HCT116 (cell line): ENCODE measurements at places on chromosomes 1 and 21. TPM values are rescaled to one million over a fixed set of nuclear protein-coding genes. Genes with fewer than 3 reads are reported as not detected.
A peak's percentile ranks its signal among the peaks of the same experiment; 100 is the strongest.

The SPATA45 gene
- not detected for total RNA-seq

- no peaks in the 10 kb centered on the region for H3K36me3 ChIP-seq
- H3K4me1 ChIP-seq = no peaks in the 10 kb centered on the region
- DNase-seq = no peak
These were observed 1.0 kb upstream of the HJV start for GRCh38 chr1:146022403-146023127.

GRCh38 chr1:239112101-239112935, 274.1 kb upstream of the CHRM3 start:
- DNase-seq = no peak
- H3K4me3 ChIP-seq = no peak overlapping the region
- no peak overlapping the region for H3K27ac ChIP-seq
- no peaks in the 10 kb centered on the region for H3K27me3 ChIP-seq

- H3K27me3 ChIP-seq = no peaks in the 10 kb centered on the region
- DNase-seq = no peak
- peaks cover 31% of the 10 kb centered on the region for H3K4me1 ChIP-seq
These were observed 3.2 kb upstream of the TMEM63A start for GRCh38 chr1:225885336-225885735.

DNA sequence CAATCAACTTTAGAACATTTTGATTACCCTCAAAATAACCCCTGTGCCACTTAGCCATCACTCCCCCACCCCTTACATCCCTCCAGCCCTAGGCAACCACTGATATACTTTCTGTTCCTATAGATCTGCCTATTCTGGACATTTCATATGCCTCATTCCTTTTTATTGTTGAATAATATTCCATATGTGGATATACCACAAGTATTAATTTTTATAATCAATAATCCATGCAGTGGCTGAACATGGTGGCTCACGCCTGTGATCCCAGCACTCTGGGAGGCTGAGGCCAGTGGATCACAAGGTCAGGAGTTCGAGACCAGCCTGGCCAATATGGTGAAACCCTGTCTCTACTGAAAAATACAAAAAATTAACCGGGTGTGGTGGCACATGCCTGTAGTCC, 20.1 kb upstream of the MED18 start:
- no peak overlapping the region for H3K27ac ChIP-seq
- H3K27me3 ChIP-seq = no peaks in the 10 kb centered on the region
- DNase-seq = no peak
- no peak overlapping the region for H3K4me3 ChIP-seq
- peaks cover 8% of the 10 kb centered on the region for H3K4me1 ChIP-seq

GRCh38 chr1:94772230-94772641, 47.9 kb upstream of the SLC44A3 start:
- H3K4me1 ChIP-seq = peaks cover 35% of the 10 kb centered on the region
- no peaks in the 10 kb centered on the region for H3K27me3 ChIP-seq
- no peak overlapping the region for H3K4me3 ChIP-seq
- H3K27ac ChIP-seq = no peak overlapping the region
- no peaks in the 10 kb centered on the region for H3K36me3 ChIP-seq

DNA sequence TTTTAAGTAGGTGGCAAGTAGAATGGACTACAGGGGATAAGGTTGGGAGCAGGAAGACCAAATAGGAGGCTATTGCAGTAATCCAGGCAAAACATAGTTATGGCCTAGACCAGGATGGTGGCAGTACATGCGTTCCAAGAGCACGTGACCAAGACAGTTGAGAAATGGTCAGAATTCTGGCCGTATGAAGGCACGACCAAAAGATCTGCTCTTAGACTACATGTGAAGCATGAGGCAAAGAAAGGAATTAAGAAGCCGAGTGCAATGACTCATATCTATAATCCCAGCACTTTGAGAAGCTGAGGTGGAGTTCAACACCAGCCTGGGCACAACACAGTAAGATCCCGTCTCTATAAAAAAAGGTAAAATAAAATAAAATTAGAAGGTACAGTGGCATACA, 71.3 kb downstream of the LUZP1 start:
- no peak for DNase-seq
- H3K4me1 ChIP-seq = peaks cover 20% of the 10 kb centered on the region
- H3K27ac ChIP-seq = no peak overlapping the region
- H3K27me3 ChIP-seq = no peaks in the 10 kb centered on the region
- H3K36me3 ChIP-seq = peaks cover 3% of the 10 kb centered on the region; the same call in 1 of the 2 replicates
- no peak overlapping the region for H3K4me3 ChIP-seq

The RNU1-1 gene
- 1,685 TPM for total RNA-seq

DNA sequence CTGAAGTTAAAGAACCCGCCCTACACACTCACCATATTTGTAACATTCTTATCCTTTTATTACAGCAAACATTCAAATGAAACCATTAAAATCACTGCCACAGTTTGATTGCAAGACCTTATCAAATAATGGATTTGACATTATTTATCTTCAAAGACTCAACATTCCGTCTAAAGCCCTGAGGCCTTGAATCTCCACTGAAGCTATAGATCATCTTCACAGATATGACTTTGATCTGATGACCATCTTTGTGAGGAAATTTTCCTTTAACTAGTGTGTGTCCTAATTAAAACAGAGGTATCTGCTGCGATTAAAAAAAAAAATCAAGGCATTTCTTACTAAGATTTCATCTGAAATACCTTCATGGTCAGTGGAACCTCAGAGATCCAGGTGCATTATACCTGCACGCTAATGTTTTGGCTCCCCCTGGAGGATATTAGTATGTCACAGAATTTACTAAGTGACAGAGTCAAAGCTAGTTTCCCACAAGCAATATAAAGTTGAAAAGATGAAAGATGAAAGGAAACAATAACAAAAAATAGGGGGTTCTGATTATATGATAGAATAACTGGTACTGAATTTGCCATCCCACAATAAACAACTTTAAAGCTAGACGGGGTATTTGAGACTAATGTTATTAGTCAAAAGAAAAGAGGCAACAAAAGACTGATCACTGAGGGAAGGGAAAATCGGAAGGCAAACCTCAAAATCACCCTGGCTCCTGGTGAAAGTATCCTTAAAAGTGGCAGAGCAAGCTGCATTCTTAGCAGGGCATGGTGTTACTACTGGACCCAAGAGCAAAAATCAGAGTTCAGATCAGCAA, 923.4 kb downstream of the NCAM2 start:
- no peaks in the 10 kb centered on the region for H3K36me3 ChIP-seq
- no peak for DNase-seq
- no peaks in the 10 kb centered on the region for H3K4me1 ChIP-seq
- H3K27me3 ChIP-seq = no peaks in the 10 kb centered on the region
- H3K4me3 ChIP-seq = no peak overlapping the region

- no peaks in the 10 kb centered on the region for H3K27me3 ChIP-seq
- H3K27ac ChIP-seq = no peak overlapping the region
- no peaks in the 10 kb centered on the region for H3K36me3 ChIP-seq
- no peak overlapping the region for H3K4me3 ChIP-seq
- DNase-seq = no peak
- peaks cover 7% of the 10 kb centered on the region; the same call in 1 of the 2 replicates for H3K4me1 ChIP-seq
These were observed 14.9 kb upstream of the SLAMF9 start for GRCh38 chr1:159968901-159969300.

The MFAP2 gene
- total RNA-seq = 63.1 TPM

The CYP4Z1 gene
- not detected for total RNA-seq

GRCh38 chr1:37171691-37172090, 137.4 kb upstream of the GRIK3 start:
- H3K27me3 ChIP-seq = peaks cover 72% of the 10 kb centered on the region
- H3K4me1 ChIP-seq = no peaks in the 10 kb centered on the region
- no peaks in the 10 kb centered on the region for H3K36me3 ChIP-seq
- no peak overlapping the region for H3K4me3 ChIP-seq

The SYTL1 gene
- 75.9 TPM for total RNA-seq

GRCh38 chr1:119477710-119478109, 29.3 kb upstream of the HSD3B1 start:
- no peak for DNase-seq
- H3K4me1 ChIP-seq = peaks cover 4% of the 10 kb centered on the region; the same call in 1 of the 2 replicates
- no peaks in the 10 kb centered on the region for H3K36me3 ChIP-seq

DNA sequence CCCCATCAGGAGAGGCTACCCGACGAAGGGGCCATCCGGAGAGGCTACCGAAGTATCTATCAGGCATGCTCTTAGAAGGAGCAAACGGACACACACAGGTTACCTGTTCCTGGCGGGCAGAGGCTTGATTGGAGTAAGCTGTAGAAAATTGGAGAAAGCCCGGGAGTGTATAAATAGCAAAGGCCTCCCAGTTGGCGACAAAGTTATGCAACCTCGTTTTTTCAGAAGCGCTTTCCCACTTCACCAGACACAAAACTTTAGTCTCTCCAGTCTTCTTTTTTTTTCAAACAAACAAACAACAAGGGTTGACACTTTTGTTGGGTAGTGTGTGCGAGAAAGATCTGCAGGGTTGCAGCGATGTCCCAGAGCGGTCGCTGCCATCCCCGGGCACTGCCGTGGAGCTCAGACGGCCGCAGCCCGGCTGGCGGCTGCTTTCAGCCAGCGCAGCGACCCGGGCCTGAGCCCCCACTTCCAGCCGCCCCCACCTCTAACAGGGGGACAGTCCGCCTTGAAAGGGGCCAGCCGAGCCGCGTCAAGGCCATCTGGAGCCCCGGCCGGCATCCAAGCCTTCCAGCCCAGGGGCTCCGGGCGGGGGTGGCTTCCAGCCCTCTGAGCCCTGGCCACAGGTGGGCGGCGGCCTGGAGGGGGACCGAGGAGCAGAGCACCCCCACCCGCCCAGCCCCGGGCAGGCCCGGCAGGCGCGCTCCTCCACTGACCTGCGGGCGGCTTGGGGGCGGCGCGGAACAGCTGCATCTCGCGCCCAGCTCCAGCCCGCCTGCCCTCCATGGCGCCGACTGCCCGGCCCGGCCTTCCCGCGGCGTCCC, 616 bp downstream of the MCOLN3 start:
- H3K36me3 ChIP-seq = no peaks in the 10 kb centered on the region
- peaks cover 12% of the 10 kb centered on the region; the same call in 1 of the 2 replicates for H3K4me1 ChIP-seq
- H3K27me3 ChIP-seq = no peaks in the 10 kb centered on the region
- peak overlapping the region; percentile 82 for H3K4me3 ChIP-seq
- DNase-seq = no peak
- H3K27ac ChIP-seq = peak overlapping the region; percentile 60

GRCh38 chr1:65431111-65431705, 10.7 kb downstream of the LEPR start:
- no peak for DNase-seq
- H3K27ac ChIP-seq = no peak overlapping the region
- H3K27me3 ChIP-seq = no peaks in the 10 kb centered on the region
- H3K36me3 ChIP-seq = peaks cover 3% of the 10 kb centered on the region
- H3K4me3 ChIP-seq = no peak overlapping the region
- H3K4me1 ChIP-seq = peaks cover 16% of the 10 kb centered on the region

GRCh38 chr1:206850401-206850800, 15.0 kb upstream of the IL20 start:
- no peak overlapping the region for H3K4me3 ChIP-seq
- no peak for DNase-seq
- H3K27ac ChIP-seq = no peak overlapping the region
- H3K36me3 ChIP-seq = no peaks in the 10 kb centered on the region

DNA sequence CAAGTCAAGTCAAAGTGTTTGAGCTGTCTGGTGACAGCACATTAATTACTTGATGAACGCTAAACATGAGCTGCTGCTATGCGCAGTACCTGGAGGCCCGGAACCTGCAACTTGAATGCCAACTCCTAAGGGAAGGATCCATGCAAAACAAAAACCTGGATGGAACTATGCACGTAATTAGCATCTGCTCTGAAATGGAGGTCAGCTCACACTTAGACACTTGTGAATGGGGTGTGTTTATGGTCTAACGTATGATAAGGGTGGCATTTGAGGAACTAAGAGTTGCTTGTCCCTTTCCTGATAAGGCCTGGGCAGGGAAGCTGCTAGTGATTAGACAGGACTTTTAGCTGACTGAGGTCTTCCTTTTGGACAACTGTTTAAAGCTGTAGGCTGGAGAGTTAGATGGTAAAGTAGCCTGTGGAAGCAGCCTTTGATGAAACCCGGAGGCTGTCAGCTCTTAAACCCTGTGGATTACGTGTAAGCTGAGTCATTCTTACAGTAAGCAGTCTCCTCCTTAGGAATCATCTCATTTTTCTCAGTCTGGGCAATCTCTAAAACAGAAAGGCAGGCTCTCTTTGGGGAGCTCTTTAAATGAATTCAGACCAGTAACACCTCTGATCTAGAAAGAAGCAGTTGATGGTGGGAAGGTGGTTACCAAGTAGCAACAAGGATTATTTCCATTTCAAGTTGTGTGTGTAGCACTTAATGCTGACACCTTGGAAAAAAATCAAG, 6.8 kb downstream of the TENT5C start:
- H3K27me3 ChIP-seq = no peaks in the 10 kb centered on the region
- no peak overlapping the region for H3K27ac ChIP-seq
- peaks cover 9% of the 10 kb centered on the region; the same call in 1 of the 2 replicates for H3K4me1 ChIP-seq

GRCh38 chr1:110205591-110206155, 4.4 kb upstream of the KCNC4 start:
- H3K4me3 ChIP-seq = no peak overlapping the region
- no peak overlapping the region for H3K27ac ChIP-seq
- peaks cover 21% of the 10 kb centered on the region for H3K4me1 ChIP-seq
- H3K36me3 ChIP-seq = no peaks in the 10 kb centered on the region

- H3K4me3 ChIP-seq = no peak overlapping the region
- no peaks in the 10 kb centered on the region for H3K27me3 ChIP-seq
- H3K36me3 ChIP-seq = no peaks in the 10 kb centered on the region
- H3K4me1 ChIP-seq = no peaks in the 10 kb centered on the region
- H3K27ac ChIP-seq = no peak overlapping the region
- DNase-seq = peak; percentile 3
These were observed 618.2 kb downstream of the BRINP3 start for GRCh38 chr1:189859385-189859977.

The KIF14 gene
- total RNA-seq = 21.8 TPM

DNA sequence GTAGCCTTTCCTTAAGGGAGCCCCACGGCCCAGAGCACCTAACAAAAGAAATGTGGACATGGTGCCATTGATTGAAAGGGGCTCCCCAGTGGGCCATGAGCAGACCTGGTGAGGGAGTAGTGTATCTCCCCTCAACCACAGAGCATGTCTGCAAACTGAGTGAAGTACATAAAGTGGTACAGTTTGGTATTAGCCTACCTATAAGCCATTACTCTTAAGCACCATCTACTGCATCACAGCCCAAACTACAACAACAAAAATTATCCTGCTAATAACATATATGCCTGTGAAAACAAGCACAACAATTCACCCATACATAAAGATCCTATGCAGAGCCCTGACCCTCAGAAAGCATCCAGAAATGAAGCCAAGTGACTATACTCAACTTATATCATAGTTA, 407.8 kb downstream of the PTPRC start:
- no peaks in the 10 kb centered on the region for H3K36me3 ChIP-seq
- H3K27me3 ChIP-seq = no peaks in the 10 kb centered on the region
- H3K27ac ChIP-seq = no peak overlapping the region
- DNase-seq = no peak

DNA sequence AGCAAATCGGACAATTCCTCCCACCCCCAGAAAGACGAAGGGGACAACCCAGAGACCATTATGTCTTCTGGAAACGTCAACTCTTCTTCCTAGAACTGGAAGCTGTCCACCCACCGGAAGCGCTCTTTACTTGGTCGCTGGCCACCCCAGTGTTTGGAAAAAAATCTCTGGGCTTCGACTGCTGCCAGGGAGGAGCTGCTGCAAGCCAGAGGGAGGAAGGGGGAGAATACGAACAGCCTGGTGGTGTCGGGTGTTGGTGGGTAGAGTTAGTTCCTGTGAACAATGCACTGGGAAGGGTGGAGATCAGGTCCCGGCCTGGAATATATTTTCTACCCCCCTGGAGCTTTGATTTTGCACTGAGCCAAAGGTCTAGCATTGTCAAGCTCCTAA, 3.2 kb downstream of the S1PR1 start:
- H3K4me3 ChIP-seq = no peak overlapping the region
- H3K27me3 ChIP-seq = no peaks in the 10 kb centered on the region
- peaks cover 17% of the 10 kb centered on the region; the same call in 1 of the 2 replicates for H3K4me1 ChIP-seq
- no peak overlapping the region for H3K27ac ChIP-seq
